ENCODE measurements at places on chromosomes 1 and 21.

GRCh38 chr1:193111641-193112090, 6.5 kb upstream of the GLRX2 start:
- peak; percentile 63 for DNase-seq

GRCh38 chr1:168213349-168213748, 12.5 kb upstream of the SFT2D2 start:
- no peak for DNase-seq

DNA sequence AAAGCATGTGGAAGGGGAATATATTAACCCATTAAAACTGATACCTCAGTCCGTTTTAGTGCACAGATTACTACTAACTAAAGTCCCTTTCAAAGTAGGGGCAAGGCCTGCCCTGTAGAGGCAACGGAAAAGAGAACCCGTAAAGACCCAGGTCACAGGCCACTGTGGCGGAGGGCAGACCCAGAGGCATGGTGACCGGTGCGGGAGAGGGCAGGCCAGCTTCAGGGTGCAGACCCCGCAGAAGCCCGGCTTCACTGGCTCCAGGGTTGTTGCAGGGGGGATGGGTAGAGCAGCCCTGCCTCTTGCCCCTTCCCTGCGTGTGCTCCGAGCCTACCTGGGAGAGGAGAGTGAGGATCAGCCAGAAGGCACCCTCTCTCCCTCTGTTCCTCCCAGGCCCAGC, 17.7 kb downstream of the CNTN2 start:
- no peak for DNase-seq

- DNase-seq: no peak
These were observed 75.3 kb downstream of the NTMT2 start for GRCh38 chr1:170221031-170221430.

DNA sequence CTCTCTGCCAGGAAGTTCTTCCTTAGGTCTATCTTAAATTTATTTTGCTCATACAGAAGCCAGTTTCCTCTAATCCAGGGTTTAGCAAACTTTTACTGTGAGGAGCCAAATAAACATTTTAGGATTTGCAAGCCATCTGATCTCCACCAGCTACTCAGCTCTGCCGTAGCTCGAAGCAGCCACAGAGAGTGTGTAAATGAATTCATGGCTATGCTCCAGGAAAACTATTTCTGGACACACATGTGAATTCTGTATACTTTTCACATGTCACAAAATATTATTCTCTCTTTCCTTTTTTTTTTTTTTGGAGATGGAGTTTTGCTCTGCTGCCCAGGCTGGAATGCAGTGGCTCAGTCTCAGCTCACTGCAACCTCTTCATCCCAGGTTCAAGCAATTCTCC, 13.4 kb upstream of the AGTRAP start:
- DNase-seq: no peak

DNA sequence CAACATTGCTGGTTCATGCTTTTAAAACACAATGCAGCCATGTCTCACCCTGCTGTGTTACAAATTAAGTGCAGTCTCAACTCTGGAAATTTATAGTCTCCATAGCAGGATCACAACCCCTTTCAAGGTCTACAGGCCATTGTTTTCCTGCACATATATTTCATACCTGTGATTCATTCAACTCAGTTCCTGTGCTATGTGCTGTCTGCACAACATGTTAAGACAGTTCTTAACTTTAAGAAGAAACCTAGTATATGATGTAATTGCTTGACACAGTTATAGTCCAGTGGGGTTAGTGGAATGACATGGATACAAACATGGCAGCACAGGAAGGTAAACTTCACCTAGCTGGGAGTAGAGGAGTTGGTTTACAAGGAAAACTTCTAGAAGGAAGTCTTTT, 106.4 kb downstream of the IFI44 start:
- DNase-seq: no peak

DNA sequence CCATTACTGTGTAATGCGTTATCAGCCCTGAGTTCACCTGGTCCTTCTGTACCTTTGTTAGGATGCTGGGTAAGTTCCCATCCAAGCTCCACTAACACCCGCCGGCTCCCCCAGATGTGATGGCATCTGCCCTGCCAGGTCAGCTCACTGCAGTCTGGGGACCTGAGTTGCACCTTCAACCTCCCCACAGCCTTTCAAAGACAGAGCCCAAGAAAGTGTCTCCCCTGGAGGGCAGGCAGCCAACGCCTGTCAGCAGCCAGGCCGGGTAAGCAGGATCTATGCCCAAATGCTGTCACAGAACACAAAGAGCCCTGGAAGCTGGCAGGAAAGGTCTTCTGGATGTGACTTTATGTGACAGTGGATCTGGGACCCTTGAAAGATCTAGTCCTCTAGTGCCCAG, 13.7 kb downstream of the MRAP start:
- no peak for DNase-seq

DNA sequence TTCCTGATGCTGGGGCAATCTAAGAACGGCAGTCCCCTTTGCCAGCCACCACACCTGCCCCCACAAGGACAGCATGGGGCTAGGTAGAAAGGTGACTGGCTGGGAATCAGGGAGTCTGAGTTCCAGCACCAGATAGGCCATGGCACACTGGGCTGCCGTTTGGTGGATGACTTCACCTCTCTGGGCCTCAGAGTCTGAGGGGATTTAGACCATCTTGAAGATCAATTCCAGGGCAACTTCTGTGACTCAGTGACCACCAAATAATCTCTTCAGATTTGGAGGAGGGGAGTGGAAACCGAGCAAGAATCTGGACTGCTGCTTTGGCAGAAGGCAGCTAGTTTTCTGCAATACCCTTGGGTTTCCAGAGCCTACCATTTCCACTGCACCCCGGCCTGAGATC, 92.1 kb upstream of the EDN2 start:
- DNase-seq: no peak

DNA sequence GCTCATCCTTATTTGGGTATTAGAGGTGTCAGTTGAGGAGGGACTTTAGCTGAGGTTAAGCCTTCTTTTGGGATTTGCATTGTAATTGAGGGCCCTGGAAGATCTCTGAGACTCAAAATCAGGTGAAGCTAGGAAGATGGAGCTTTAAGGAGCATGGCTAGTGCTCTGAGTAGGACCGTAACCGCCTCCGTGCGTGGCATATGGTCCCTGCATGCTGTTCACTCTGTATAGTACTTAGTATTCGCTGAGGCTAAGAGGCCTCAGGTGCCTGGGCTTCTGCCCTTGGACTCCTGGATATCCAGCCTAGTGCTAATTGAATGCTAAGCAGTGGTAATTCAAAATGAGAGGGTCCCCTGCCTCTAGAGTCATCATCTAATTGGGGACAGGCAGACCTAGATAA, 22.5 kb downstream of the NSUN4 start:
- DNase-seq: no peak

DNA sequence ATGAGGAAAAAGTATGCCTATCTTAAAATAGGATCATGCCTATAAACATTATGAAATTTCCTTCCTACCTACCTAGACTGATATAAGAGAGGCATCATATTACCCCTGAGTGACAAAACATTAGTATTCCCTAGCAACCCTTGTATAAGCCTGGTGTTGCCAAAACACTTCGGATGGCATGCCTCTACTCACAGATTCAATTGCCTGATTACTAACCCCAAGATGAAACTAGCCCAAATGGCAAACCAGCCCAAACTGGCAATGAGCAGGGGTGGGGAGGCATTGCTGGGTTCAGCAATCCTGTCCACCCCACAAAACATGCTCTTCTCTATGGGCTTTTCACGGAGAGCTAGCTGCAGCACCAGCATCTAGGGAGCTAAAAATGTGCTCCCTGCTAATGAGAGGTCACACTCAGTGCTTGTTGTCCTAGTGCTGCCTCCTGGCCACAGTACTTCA, 13.9 kb downstream of the PALMD start:
- DNase-seq: no peak

GRCh38 chr1:237972186-237972585, 81.5 kb upstream of the ZP4 start:
- DNase-seq: no peak

- DNase-seq: no peak
These were observed 7.5 kb downstream of the CD1B start for GRCh38 chr1:158323866-158324265.

DNA sequence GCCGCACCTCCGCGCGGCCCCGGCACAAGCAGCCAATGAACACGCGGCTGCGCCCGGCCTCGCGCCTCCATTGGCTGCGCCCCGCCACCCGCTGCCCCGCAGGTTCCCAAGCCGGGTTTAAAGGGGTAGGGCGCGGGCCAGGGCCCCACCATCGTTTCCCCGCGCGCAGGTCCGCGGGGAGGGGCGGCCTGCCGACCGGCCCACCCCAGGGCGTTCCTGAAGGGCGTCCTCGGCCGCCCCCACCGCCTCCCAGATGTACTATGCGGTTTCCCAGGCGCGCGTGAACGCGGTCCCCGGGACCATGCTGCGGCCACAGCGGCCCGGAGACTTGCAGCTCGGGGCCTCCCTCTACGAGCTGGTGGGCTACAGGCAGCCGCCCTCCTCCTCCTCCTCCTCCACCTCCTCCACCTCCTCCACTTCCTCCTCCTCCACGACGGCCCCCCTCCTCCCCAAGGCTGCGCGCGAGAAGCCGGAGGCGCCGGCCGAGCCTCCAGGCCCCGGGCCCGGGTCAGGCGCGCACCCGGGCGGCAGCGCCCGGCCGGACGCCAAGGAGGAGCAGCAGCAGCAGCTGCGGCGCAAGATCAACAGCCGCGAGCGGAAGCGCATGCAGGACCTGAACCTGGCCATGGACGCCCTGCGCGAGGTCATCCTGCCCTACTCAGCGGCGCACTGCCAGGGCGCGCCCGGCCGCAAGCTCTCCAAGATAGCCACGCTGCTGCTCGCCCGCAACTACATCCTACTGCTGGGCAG, at the start of gene OLIG1:
OLIG1 (plus strand) TSS at position 148 of the 750 bp plus-strand sequence; CDS start at position 254, 106 bp downstream.
- peak; percentile 70 for DNase-seq

Data from suppressor macrophage treated with lipopolysaccharide for 4 hours (primary cell).